Stimulated activated CD8-positive, alpha-beta memory T cell treated with anti-CD3 and anti-CD28 coated beads, Interleukin-7, amount 100 ng/mL, for 24 hours (primary cell): ENCODE measurements at places on chromosomes 11 and 22.
A peak's percentile ranks its signal among the peaks of the same experiment; 100 is the strongest.

- no peak for DNase-seq
These were observed 3.4 kb downstream of the ARSA start for GRCh38 chr22:50624347-50625130.

DNA sequence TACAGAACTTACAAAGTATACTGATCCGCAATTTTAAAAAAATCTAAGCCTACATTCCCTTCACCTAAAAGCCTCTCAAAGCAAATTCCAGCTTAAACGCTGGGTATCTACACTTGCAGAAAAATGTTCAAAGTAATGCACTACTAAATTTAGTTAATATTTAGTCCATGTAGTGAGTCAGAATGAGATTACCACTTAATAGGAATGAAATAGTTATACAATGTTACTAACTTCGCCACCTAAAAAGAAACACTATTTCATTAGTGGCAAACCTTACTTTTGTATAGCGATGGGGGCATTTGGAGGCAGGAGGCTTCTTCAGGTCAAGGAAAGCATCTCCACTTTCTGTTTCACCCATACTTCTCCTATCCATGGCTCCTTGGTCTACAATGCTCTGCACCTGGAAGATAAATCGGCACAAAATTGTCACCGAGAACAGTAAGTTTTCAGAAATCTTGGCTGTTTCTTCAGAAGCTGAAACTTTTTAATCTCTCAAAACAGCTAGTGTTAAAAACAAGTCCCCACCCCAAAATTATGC, 1.2 kb downstream of the EIF4ENIF1 start:
- no peak for DNase-seq

DNA sequence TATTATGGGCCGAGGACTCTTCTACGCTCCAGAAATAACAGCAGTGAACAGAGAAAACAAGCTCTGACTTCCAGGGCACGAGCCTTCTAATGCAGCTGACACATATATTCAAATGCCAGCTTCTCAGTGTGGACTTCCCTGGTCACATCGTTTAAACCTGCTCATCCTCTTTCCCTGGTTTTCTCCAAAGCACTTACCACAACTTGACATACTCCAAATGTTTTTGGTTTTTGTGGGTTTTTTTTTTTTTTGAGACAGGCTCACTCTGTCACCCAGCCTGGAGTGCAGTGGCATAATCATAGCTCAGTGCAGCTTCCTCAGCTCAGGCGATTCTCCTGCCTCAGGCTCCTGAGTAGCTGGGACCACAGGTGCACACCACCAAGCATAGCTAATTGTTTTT, 105.5 kb downstream of the MICAL3 start:
- no peak for DNase-seq

- peak; percentile 67 for DNase-seq
These were observed 7.4 kb downstream of the NDUFV1 start for GRCh38 chr11:67613960-67614715.

DNA sequence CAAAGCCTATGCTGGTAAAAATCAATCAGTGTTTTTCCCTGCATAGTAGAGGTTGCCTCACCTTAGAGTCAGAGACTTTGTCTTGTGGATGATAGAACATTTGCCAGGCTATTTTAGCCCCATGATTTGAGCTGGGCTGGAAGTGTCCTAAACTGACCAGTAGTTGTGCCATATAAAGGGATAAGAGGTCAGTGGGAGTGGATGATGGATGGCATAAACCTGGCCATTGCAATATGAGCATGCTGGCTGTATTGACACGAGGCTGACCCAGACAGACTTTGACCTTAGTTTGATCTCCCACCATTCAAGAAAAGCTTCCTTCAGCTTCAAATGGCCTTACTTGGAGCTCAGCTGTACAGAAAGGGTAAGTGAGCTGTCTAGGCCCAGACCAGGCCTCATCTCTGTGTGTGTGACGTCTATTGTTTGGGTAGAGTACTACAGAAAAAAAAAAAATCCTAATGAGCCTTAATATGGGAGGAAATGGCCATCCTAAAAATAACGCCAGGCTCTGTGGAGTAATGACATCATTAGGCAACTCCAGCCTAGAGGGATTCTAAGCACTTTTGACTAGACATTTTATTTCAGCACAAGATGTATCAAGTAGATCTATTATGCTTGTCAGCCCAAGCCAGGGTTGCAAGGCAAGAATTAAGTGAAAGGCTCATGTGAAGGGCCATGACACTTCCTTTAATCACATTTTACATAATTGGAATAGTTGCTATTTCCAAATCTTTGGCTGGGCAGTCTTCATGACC, 51.3 kb upstream of the CADM1 start:
- DNase-seq: no peak

GRCh38 chr11:113016905-113017304, 55.7 kb downstream of the NCAM1 start:
- no peak for DNase-seq
